ENCODE measurements at places on chromosomes 11 and 22.
A peak's percentile ranks its signal among the peaks of the same experiment; 100 is the strongest.

- no peak for DNase-seq
These were observed 2.4 kb downstream of the SLC5A12 start for GRCh38 chr11:26719289-26719973.

- no peak for DNase-seq
These were observed 94.4 kb upstream of the OR4B1 start for GRCh38 chr11:48122246-48122645.

DNA sequence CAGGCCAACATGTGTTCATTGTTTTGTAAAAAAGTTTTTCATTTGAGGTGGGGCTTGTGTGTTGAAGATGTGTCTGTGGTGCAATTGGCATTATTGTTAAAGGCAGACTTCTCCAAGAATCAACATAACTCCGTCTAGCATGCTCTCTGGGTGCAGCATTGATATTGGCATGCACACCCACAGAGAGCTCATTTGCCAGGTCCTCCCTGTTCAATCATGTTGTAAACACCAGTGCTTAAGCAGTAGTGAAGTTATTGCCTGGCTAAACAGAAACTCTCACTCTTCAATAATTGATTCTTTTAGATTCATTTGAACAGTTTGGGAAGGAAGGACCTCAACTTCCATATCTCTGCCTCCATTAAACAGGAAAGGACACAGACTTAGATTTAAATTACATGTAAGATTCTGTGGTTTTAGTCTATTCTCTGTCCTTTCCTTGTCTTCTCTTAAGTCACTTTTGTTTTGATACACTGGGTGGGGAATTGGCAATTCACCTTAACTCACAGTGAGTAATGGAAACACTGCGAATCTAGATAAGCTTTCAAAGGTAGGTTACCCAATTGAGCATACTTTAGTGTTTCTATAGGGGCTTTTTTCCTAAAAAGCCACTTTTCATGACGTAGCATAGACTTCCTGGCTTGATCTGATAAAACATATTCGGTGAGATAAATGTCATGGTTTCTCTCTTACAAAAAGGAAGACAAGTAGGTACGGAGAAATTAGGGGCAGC, 30.8 kb upstream of the EXPH5 start:
- no peak for DNase-seq

DNA sequence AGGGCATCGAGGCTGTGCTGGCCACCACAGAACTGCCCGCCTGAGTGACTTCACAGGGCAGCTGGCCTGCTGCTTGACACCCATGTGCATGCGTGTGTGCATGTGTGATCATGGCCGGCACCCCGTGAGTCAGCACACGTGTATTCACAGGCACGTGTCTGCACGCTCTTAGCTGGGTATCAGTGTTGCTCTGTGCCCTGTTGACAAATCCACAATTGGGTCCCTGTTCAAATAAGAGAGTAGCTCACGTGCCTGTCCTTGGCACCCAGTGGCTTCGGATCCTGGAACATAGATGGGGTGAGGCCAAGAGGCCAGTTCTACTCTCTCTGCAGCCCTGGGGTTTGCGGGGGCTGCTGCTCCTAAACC, 14.0 kb downstream of the B3GAT1 start:
- no peak for DNase-seq

GRCh38 chr11:60511393-60511792, 3.8 kb upstream of the MS4A13 start:
- no peak for DNase-seq

- no peak for DNase-seq
These were observed 8.8 kb downstream of the RRAS2 start for GRCh38 chr11:14350215-14350614.

GRCh38 chr22:29080106-29080975, 7.5 kb downstream of the KREMEN1 start:
- DNase-seq: no peak

- DNase-seq: no peak
These were observed 31.7 kb downstream of the IGF2 start for GRCh38 chr11:2107521-2107920.

GRCh38 chr11:87560352-87560751, 522.6 kb downstream of the TMEM135 start:
- no peak for DNase-seq

DNA sequence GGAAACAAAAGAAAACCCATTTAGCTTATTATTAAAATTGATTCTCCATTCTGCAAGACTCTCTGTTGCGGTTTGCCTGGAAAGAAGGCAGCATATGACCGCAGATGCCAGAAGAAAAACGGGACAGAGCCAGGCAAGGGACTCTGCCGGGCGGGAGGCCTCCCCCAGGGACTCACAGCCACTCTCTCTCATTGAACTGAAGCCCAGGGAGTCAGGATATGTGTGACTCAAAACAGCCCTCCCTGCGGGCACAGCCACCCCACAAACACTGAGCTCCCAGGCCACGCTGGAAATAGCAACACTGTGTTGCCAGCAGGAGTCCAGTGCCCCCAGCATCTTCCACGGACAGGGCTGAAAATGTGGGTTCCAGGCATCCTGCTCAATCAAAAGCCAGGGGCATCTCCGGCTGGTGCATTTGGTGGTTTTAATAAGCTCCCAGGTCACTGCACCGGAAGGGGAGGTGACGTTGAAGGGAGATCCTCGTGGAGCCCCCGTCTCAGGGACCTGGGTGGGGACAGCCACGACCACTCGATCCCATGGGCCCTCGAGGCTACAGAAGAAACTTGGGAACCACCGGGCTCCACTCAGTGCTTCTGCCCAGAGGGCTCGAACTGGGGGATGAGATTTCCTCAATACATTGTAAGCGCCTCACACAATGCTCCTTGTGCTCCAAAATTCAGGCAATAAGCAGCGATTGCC, 624.5 kb downstream of the TBC1D22A start:
- no peak for DNase-seq

DNA sequence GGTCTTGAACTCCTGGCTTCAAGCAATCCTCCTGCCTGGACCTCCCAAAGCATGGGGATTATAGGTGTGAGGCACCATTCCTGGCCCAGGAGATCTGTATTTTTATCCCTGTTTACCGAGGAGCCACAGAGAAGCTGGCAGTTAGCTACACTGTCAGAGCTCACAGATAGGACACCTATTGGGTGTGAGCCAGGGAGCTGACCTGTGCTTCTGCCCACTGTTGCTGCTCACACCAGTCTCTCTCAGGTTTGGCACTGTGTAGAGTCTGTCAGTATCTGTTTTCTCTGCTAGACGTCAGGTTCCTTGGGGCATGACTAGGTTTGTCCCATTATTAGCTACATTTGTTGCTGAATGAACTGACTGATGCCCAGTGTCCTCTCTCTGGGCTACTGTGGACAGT, 17.5 kb downstream of the PPP6R2 start:
- DNase-seq: no peak

GRCh38 chr11:72741849-72742512, 10.2 kb downstream of the ARAP1 start:
- DNase-seq: no peak

GRCh38 chr11:131178020-131178419, 192.4 kb upstream of the NTM start:
- DNase-seq: no peak

DNA sequence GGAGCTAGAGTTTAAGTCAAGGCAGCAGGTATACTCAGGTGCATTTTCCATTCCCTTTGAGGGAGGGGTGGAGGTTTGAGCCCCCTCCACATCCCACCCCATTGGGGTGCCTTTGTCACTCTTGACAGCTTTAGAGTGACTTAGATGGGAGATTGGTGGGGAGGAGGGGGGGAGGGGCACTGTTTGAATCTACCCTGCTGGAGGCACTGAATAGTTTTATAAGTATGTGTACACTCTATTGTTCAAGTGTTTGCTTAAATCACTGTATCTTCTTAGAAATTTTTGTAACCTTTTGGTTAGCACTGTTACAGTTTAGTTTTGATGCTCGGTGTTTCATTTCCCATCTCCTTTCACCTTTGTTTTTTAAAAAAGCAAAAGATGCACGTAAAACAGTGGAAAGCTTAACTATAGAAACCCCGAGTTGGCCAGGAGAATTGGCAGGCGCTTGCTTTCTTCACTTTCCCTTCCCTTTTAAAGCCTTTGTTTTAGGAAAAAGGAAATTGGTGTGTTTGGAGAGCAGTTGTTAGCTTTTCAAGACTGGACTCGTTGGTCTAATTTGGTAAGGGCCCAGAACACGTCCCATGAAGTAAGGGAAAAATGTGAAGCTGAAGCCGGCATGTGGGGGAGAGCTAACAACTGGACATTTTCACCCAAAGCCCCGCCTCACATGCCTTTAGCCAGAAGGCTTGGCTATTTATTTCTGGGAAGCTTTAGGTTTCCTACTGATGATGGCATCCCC, 42.8 kb downstream of the TNRC6B start:
- DNase-seq: no peak

DNA sequence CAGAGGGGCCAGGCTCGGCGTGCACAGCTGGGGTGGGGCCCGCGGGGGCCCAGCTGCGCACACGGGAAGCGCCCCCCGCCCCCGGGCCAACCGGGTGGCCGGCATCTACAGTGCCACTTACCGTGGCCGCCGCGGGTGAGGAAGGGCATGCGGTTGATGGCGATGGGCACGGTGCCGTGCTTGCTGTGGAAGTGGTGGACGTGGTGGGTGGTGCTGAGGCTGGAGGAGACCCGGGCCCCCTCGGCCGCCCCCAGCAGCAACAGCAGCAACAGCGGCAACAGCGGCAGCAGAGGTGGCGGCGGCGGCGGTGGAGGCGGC, 51.4 kb downstream of the SLC22A12 start:
- DNase-seq: no peak

GRCh38 chr11:120558744-120559431, 47.3 kb downstream of the GRIK4 start:
- DNase-seq: peak; percentile 46

- no peak for DNase-seq
These were observed 162.3 kb downstream of the FBXO7 start for GRCh38 chr22:32636884-32637283.

DNA sequence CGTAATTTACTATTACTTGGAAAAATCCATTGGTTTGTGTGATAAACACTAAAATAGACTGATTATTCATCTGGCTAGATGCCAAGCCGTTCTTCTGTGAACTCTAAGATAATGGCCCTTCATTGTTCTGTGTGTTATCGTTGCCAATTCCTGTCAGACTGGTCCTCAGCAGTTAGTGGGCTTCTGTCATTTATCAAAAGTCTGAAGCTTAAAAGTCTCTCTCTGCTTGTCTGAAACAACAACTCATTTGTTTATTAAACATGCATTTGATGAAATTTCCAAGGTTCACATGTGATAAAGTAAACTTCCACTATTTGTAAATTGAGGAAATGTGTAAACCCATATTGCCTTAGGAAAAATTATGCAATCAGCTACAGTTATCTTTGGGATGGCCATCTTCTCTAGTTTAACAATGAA, 21.1 kb upstream of the RDX start:
- no peak for DNase-seq

DNA sequence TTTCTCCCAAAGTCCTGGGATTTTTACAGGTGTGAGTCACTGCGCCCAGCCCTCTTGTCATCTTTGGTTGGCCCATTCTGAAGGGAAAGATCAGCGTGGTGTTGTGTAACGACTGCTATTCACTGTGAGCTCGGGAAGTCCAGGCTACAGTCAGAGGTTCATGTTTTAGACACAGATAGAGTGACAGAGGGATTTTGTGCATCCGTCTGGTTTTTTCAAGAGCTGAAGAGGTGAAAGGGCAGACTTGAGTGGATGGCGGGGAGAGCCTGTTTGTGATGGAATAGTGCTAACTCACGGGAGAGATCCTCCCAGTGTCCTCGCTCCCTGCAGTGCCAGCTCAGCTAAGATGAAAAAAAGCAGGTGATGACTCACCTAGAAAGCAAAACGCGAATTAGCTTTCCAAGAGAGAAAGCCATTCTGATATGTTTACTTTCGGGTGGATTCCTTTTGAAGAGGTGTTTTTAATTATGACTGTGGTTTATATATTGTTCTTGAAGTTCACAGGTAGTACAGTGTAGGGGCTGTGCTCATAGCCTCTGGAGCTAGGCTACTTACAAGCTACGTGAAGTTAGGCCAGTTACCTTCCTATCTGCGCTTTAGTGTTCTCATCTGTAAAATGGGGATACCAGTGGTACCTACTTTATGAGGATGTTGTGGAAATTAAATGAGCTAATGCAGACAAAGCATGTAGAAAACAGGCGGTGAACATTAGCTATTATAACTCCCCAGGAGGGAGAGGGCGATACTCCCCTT, 67.2 kb downstream of the C11orf91 start:
- DNase-seq: no peak

GRCh38 chr11:2573240-2574042, 126.4 kb downstream of the KCNQ1OT1 start:
- DNase-seq: peak; percentile 62

- no peak for DNase-seq
These were observed 963 bp downstream of the TYMP start for GRCh38 chr22:50528682-50529415.

- no peak for DNase-seq
These were observed at the start of gene MMP11 for GRCh38 chr22:23772649-23773473. Gene MMP11 (plus strand): TSS chr22:23772849. CDS start chr22:23772871, 22 bp downstream.

DNA sequence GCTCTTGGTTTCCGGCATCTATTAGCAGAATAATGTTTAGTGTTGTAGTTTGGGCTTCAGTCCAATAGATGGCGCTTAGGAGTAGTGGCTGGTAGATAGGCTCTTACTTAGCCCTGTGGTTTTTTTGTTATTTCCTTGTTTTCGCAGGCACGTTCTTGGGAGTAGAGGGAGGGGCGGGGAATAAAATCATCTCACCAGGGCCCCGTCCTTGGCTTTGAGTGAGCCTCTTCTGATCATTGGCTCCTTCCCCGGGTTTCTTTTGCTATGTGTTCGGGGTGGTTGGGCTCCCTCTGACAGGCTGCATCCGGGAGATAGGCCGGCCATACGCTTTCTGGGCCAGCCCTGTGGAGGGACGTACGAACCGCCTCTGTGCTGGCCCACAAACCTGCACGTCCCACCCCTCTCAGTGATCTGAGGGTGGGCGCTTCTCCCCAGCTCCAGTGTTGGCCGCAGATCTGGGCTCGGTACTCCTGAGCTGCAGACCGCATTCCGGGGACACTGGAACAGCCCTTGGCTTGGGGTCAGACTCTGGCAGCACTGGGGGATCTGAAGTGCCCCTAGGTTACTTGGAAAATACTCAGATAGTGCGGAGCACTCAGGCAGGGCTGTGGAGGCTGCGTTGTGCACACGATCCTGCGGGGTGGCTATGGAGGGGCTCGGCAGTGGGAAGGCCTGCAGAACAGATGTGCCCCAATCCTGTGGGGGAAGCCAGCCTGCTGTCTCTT, 217.0 kb downstream of the DYNC2H1 start:
- DNase-seq: no peak

DNA sequence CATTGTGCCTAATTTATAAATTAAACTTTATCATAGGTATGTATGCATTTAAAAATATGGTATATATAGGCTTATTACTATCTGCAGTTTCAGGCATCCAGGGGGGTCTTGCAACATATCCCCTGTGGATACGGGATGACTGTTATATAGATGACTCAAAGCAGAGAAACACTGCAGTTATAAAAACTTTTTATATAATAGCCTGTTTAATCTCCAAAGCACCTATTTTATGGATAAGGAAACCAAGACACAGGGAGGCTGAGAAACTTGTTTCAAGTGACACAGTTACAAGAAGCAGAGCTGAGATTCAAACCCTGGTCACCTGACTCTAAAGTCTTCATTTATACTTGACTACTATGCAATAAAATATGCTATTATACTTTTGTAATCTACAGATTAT, 897.7 kb downstream of the KCNA4 start:
- no peak for DNase-seq
